ENCODE measurements at places on chromosomes 7 and 10.

DNA sequence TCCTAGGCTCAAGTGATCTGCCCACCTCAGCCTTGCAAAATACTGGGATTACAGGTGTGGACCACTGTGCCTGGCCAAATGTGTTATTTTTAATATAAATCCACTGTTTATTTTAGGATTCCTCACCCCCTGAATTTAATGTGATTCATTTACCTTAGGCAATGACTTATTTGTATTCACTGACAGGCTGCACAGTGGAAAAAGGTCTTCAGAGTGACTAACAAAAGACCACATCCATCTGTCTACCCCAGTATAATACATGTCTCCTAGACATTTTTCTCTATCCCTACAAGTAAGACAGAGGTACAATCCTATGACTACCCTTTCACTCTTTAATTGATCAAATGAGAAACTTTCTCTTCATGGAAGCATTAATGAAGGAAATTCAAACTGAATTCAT, 230.2 kb downstream of the AHR start:
- no peak for DNase-seq

GRCh38 chr10:15341502-15342128, 29.5 kb downstream of the FAM171A1 start:
- DNase-seq = no peak

GRCh38 chr10:98921316-98921715, 314.3 kb downstream of the HPSE2 start:
- DNase-seq = no peak

DNA sequence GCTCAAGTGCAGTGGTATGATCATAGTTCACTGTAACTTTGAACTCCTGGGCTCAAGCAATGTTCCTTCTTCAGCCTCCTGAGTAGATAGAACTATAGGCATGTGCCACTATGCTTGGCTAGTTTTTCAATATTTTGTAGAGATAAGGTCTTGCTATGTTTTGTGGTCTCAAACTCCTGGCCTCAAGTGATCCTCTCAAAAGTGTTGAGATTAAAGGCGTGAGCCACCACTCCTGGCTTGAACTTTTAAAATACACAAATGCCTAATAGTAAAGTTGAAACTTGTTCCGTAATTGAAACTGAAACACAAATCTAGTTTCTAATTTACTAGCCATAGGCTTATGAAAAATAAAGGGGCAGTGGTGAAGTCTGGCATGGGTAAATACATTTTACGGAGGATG, 65.7 kb downstream of the AP3M1 start:
- no peak for DNase-seq

DNA sequence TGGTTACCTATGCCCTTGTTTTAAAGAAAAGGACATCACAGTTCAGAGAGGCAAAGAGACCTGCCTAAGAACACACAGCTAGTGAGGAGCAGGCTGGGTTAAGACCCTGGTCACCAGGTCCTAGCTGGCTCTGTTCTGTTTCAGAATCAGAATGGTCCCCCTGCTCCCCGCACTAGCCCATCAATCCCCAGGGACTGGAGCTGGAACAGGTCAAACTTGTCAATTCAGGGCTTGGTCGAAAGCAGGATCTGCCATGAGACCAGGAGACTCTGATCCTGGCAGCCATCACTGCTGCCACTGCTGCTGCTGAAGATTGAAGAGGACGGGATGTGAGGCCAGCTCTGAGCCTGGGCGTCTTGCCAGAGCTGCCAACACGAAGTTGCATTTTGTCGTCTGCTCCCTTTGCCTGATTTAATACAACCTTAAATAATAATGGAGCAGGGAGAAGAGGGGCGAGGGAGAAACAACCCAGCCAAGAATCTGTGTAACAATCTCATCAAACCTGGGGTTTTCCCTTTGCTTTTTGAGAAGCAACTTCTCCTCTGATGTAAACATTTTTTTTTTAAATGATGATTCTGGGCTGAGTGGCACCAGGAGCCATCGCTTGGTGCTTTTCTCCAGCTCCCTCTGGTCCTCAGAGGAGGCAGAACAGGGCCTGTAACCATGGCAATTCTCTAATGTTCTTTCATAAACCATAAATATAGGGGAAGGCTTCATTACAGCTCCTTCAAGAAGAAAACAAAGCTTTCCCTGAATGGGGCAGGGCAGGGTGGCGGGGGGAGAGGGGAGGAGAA, 119.0 kb upstream of the SORCS3 start:
- DNase-seq = no peak

Measured in WTC11 (cell line).